T-helper 1 cell (primary cell): ENCODE measurements at places on chromosomes 1 and 21.

- DNase-seq, result no peak
Observed at GRCh38 chr1:112373806-112374205, 22.2 kb upstream of the CTTNBP2NL start.

DNA sequence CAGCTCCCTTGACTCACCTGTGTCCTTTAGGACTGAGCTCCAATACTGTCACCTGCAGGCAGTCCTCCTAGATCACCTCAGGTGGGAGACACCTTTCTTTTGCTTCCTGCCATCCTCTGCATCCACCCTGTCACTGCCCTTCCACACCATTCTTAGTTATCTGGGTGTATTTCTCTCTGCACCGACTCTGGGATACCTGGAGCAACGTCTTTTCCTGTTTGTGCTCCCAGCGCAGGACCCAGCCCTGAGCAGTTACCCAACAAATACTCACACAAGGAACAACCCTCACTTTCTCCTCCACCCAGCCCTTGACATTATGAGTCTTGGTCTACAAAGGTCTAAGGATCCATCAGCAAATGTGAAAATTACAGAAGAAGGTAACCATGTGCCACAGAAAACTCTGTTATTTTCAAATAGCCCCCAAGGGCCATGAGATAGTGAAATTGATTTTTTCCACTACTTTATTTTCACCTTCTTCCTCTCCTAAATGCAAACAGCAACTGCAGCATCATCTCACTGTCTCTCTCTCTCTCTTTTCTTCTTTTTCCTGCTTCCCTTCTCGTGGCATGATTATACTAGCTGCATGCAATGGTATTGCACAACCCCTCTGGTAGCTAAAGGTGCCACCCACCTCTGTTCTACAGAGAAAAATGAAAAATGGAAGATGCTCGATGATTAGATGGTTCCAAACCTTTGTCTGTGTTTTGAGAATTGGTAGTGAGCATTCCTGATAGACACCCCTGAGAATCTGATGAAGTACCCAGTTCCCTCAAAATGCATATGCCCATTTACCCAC is 89.0 kb downstream of the MIS18A start:
- DNase-seq, result no peak

DNA sequence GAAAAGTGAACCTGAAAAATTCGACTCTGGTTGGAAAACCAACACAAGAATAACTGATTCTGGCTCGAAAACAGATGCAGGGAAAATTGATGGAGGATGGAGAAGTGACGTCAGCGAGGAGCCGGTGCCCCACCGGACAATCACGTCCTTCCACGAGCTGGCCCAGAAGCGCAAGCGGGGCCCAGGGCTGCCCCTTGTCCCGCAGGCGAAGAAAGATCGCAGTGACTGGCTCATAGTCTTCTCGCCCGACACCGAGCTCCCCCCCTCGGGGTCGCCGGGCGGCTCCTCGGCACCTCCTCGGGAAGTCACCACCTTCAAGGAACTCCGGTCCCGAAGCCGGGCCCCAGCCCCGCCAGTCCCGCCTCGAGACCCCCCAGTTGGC is 1.9 kb downstream of the RUSC1 start:
- no peak for DNase-seq

DNA sequence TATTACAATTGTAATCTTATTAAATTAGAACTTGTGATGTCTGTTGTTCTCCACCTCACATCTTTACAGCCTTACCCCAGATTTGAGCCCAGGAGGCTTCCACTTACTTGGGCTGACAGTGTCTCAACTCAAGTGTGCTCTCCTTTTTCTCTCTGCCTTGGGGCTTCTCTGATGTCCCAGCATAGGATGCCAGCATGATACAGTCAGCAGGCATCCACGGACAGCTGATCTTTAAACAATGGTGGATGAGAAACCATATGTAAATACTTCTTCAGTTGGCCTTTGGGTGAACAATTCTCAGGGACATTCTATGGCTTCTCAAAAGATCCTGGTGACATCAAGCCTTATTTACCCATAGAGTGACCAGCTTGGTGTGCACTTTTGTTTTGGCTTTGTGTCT is 107.6 kb upstream of the GORAB start:
- DNase-seq, result no peak

DNA sequence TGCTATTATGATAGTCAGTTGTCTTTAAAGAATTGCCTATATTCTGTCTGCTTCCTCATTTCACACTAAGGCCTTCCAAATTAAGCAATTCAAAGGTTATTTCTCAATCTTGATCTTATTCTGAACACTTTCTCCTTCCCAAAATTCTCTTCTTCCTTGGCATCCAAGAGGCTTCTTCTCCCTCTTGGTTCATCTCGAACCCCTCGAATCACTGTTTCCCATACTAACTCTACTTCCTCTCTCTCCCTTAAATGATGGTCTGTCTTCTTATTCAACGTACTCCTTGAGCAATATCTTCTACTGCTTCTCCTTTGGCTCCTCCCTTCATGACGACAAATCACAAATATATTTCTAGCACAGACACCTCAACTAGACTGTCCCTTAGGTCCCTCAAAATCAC is 4.5 kb downstream of the COPA start:
- DNase-seq, result no peak

DNA sequence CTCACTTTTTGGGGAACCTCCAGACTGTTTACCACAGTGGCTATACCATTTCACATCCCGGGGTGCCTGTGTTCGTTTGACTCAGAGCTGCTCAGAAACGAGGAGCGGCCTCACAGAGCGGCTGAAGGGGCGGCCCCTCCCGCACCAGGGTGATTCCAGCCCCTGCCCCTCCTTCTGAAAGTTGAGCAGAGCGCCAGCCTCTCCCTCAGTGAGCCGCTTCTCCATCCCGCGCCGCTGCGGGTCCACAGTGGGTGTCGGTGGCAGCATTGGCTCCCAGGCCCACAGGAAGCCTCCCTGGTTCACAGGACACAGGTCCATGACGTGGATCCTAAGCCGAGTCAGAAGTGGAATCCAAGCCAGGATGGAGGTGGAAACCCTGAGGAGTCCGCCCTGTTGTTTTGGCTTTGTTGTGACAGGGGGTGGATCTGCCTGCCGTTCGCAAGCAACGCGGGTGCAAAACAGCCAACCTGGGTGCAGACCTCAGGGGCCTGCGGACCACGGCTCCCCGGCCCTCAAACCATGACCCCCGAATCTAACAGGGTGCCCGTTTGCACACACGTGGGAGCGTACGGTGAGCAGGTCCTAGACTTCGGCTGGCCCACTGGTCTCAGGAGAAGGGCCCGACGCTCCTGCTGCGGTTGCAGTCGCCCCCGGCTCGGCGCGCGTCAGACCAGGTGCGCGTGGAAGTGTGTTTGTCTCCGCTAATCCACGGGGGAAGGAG is 186.8 kb upstream of the ARHGEF16 start:
- DNase-seq, result no peak

DNA sequence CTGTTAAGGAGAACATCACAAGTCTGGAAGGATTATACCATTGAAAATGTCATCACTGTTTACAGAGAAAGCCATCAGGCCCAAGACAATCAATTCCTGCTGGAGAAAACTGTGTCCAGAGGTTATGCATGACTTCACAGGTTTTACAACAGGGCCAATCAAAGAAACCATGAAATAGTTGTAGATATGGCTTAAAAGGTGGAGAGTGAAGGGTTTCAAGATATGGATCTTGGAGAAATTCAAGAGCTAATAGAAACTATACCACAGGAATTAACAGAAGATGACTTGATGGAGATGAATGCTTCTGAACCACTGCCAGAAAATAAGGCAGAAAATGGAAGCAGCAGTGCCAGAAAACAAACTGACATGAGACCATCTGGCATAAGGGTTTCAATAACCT is 30.2 kb downstream of the USP1 start:
- DNase-seq, result no peak

DNA sequence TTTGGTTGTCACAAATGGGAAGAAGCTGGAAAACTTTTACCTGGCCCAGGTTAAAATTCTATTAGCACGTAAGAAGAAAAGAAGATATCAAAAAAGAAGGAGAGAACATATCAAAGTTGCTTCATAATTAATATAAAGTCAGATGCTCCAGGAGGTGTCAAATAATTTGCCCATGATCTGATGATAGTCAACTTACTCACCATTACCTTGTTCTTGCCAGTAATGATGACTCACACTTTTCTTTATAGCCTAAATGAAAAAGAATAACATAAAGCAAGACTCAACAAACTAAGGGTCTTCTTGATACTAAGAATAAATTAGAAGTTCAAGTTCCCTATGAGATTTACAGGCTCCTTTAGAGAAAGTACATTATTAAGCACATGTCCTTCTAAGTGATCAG is 580.4 kb downstream of the TTLL7 start:
- no peak for DNase-seq

GRCh38 chr1:29096231-29096886 is 27.3 kb downstream of the TMEM200B start:
- DNase-seq, result no peak

GRCh38 chr1:241356187-241356518 is 852 bp downstream of the RGS7 start:
- DNase-seq, result no peak

DNA sequence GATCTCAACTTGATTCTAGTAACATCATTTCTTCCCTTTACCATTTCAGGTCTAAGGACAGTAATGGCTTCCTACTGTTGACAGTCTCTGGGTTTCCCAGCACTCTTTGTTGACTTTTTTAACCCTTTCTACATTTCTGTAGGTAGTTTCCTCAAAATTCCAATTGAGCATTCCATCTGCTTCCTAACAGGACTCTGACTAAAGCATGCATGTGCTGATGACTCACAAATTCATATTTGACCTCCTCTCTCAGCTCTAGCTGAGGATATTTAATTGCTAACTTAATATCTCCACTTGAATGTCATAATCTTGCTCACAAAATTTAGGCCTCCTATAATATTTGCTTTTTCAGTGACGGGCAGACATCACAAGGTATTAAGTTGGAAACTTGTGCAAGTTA is 93.3 kb upstream of the ZNHIT6 start:
- no peak for DNase-seq

DNA sequence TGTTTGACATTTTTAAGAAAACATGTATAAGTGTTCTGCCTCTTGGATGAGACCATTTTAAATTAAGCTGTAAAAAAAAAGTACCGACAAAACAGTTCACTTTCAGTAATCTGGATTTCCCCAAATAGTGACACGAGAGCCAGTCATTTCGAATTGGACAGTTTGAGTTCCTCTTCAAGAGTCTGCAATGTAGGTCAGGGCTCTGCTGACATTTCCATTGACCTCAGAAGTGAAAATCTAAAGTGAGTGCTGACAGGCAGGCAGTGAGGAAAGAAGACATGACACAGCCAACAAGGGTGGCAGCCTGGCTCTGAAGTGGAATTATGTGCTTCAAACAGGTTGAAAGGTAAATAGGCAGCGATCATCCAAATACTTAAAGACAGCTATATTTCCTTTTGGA is at the start of gene IL23R:
Gene IL23R, plus strand, starts transcription at position 259 of the 400 bp plus-strand sequence. CDS start 1,667 bp downstream, outside the sequence.
- DNase-seq, result no peak

DNA sequence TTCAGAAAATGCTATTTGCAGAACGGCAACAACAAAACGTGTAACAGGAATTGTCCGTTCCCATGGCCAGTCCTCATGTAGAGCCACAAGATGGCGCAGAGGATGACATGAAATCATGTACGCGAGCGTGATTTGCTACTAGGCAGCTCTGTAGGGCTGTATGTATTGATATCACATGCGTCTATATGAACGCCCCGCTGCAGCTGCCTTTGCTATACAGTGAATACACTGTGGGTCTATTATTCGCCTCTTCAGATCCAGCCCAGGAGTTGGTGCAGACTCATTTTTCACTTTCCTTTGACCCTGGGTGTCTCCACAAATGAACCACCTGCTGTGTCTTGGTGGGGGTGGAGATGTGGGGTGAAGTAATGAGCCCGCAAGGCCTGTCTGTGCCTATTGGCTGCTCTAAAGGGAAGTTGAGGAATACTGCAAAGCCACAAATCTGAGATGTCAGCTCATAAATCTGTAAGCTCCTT is 361.5 kb downstream of the KIF26B start:
- DNase-seq, result no peak

- no peak for DNase-seq
Observed at GRCh38 chr1:97877307-97877706, 43.5 kb downstream of the DPYD start.

DNA sequence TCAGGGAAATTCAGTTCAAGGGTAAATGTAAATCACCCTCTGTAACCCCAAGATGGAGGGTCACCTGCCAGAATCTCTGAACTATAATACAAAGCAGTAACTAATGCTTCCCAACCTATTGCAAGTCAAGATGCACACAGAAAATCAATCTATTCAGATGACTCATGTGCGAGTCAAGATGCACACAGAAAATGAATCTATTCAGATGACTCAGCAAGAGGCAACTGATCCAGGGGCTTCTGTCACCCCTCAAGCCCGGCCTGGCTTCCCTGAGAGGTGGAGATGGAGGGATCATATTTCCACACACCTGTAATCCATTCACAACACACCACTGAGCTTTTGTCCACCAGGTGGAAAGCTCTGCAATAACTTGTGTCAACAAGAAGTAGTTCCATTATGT is 17.4 kb upstream of the HIVEP3 start:
- no peak for DNase-seq

DNA sequence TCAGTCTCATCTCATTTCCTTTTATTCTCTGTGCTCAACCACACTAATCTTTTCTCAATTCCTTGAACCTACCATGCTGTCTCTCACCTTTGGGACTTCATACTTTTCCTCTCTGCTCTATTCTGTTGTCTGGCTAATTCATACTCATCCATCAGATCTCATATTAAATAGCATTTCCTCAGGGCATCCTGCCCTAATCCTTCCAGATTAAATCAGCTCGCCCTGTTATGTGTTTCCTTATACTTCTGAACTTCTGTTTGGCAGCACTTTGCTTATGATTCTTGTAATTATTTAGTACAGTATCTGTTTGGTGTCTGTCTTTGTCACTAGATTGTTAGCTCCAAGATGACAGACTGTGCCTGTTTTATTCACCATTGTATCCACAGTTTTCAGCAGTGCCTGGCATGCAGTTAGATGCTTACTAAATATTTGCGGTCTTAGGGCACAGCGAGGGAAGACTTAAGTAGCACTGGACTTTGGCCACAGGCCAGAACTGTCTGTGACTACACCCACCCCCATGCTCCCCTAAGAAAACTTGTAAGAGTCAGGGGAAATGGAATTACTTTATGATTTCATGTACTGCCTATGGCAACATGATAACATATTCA is 9.9 kb upstream of the CAP1 start:
- no peak for DNase-seq

GRCh38 chr1:223129229-223129901 is 13.7 kb downstream of the TLR5 start:
- DNase-seq, result peak; percentile 48

GRCh38 chr1:152824964-152825363 is 2.3 kb upstream of the LCE1A start:
- no peak for DNase-seq
